CD4-positive, alpha-beta T cell treated with Interleukin-17A for 4 hours (primary cell): ENCODE measurements at places on chromosomes 3 and 15.

GRCh38 chr15:64773606-64774005 lies 1.8 kb downstream of the RBPMS2 start:
- DNase-seq, result no peak

DNA sequence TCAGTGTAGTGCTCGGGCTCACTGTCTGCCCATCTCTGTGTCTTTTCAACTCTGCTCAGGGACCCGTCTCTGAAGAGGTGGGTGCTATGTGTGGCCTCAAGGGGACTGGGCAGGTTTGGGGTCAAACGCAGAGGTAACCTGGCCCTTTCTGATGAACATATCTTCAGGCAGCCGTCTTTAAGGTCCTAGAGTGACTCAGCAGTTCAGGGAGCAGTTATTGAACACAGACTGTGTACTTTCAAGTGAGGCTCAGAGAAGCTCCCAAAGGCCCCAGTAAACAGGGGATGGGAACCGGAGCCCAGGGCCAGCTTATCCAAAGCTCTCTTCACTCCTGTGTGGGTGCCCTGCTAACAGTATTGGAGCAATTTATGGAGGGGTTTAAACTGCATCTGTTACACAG lies 73.1 kb downstream of the WDR76 start:
- no peak for DNase-seq

DNA sequence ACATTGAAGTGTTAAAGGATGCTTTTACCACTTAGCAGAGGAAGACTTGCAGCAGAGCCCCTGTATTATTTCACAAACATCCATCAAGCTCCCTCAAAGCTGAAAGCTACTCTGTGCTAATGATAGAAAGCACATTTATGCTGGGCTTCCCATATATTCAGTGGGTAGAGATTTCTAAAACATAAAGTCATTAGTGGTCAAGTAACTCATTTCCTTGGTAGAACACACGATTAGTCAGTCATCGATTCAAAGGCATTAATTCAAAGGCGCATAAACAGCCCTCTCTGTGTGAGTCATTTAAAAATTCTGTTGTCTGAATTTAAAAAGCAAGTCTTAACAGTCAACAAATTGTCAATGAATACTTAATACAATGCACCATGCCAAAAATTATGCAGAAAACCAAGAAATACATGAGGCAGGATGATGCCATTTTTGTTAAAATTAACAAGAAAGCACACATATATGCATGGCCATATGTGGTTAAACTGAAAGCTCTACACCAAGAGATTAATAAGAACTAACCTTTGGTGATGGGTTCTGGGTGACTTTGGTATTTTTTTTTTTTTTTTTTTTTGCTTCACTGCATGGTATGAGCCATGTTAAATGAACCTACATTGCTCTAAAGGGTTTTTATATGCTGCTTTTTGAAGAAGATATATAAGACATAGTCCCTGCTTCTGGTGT lies 61.7 kb downstream of the LDHAL6B start:
- DNase-seq, result no peak

DNA sequence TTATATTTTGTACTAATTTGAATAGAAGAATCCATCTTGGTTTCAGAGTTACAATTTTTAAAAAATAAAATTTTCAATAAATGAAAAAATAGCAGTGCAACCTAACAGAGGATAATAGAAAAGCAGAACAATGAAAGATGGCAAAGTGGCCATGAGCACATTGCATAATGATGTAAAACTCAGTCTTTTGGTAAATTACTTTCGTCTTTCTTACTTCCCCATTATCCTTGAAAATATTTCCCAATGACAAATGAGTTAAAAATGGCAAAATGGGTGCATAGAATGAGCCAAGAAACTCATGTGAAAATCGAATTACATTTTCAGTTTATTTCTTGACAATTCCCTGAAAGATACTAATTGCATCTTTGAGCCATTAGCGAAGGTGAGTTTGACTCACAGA lies 236.4 kb downstream of the CDIN1 start:
- DNase-seq, result no peak

DNA sequence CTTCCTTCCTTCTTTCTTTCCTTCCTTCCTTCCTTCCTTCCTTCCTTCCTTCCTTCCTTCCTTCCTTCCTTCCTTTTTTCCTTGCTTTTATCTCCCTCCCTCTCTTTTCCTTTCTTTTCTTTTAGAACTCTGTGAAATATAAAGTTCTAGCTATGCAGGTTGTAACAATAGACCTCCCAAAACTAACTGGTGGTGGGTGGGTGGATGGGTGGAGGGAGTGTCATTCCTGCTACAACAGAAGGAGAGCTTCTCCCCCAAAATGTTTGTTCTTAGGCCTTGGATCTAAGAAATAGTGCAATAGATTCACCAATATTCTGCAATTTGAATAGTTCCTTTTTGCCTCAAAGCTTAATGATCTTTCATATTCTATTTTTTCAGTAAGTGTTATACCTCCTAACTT lies 215.9 kb downstream of the GAP43 start:
- no peak for DNase-seq

DNA sequence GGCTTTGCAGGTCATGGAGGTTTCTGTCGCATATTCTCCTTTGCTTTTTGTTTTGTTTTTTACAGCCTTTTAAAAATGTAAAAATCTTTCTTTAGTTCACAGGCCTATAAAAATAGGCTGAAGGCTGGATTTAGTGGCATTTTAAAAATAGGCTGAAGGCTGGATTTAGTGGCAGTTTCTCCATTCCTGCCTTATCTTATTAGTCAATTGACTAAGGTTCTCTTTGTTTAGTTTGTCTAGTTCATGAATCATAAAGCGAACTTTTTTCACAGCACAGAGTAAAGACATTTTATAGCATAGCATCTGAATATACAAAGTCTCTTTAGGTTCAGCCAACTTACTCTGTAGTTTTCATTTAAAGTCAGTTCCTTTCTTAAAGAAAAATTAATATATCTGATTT lies 31.4 kb downstream of the AP4E1 start:
- no peak for DNase-seq

GRCh38 chr3:45711931-45712330 lies 22.7 kb downstream of the SACM1L start:
- DNase-seq, result no peak

GRCh38 chr15:94125156-94125555 lies 106.2 kb upstream of the MCTP2 start:
- DNase-seq, result no peak

DNA sequence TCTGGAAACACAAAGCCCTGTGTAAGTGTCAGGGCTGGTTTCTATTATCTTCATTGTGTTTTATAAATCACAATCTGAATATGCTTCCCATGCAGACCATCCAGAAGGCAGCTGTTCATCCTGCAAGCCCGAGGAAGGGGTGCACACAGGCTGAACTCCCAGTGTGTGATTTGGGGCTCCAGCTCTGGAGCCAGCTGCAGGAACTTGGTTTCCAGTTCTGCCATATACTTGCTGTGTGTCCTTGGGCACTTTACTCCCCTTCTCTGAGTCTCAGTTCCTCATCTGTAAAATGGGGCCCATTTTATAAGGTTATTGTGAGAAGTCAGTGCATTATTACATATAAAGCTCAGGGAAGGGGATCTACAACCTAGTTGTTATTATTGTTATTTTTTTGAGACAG lies 22.6 kb downstream of the CYP8B1 start:
- DNase-seq, result no peak

DNA sequence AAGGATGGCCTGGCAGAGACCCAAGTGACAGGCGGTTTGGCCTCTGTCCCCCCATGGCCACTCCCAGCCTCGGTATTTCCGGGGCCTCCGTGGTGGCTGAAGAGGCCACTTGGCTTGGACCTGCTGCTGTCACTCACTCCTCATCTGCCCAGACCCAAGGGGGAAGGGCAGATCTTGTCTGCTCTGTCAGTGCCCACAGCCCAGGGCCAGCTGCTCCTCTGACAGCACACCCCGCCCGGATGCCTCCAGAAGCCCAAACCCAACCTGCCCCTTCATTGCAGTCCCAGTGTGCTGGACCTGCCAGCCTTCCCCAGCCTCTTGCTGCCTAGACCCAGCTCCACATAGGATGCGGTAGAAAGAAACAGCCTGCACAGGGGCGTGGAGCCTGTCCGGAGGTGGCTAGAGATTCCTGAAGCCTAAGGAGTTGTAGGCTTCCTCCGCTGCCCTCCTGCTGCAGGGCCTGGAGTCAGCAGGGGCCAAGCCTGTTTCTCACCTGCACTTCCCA lies 52.0 kb downstream of the MAGEF1 start:
- DNase-seq, result no peak

GRCh38 chr3:165742351-165742750 lies 94.9 kb downstream of the BCHE start:
- no peak for DNase-seq

GRCh38 chr3:172591876-172592771 lies 68.9 kb upstream of the TNFSF10 start:
- DNase-seq, result peak; percentile 55

GRCh38 chr3:61664105-61664482 lies 102.7 kb downstream of the PTPRG start:
- DNase-seq, result no peak

DNA sequence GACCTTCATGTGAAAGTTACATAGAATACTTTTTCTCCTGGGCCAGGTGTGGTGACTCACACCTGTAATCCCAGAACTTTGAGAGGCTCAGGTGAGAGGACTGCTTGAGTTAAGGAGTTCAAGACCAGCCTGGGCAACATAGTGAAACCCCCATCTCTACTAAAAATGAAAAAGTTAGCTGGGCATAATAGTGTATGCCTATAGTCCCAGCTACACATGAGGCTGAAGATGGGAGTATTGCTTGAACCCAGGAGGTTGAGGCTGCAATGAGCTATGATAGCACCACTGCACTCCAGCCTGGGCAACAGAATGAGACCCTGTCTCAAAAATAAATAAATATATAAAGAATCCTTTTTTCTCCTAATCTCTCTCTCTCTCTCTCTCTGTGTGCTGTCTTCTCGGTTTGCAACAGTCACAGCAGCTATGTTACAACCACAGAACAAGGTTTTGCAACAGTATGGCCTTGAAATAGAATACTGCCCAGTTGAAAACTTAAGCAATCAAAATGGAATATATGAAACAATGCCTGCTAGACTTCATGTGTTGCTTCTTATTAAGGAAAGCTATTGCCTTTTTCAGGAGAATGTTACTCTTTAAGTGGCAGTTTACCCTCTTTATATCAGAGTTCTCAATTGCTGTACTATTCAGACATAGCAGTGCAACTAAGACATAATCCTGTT lies 12.3 kb upstream of the DENND4A start:
- no peak for DNase-seq

- DNase-seq, result no peak
Observed at GRCh38 chr15:26129852-26130251, 266.7 kb upstream of the ATP10A start.

DNA sequence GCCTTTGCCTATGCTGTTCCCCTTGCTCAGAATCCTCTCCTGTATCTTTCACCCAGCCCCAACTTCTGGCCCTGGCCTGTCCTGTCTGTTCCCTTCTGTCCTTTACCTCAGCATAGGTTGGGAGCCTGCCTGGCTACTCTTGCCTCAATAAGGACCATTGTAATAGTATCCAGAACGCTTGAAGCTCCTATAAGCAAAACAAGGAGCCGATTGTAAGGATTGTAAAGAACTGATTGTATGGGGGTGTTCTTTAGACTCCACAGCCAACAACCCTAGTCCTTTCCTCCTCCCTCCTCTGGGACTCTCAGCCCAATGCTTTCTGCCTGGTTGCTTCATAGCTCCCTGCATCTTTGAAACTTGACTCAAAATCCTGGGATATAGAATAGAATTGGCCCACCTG lies 18.7 kb upstream of the RAD54L2 start:
- no peak for DNase-seq
